D721Med (cell line): ENCODE measurements at places on chromosomes 1 and 21.

DNA sequence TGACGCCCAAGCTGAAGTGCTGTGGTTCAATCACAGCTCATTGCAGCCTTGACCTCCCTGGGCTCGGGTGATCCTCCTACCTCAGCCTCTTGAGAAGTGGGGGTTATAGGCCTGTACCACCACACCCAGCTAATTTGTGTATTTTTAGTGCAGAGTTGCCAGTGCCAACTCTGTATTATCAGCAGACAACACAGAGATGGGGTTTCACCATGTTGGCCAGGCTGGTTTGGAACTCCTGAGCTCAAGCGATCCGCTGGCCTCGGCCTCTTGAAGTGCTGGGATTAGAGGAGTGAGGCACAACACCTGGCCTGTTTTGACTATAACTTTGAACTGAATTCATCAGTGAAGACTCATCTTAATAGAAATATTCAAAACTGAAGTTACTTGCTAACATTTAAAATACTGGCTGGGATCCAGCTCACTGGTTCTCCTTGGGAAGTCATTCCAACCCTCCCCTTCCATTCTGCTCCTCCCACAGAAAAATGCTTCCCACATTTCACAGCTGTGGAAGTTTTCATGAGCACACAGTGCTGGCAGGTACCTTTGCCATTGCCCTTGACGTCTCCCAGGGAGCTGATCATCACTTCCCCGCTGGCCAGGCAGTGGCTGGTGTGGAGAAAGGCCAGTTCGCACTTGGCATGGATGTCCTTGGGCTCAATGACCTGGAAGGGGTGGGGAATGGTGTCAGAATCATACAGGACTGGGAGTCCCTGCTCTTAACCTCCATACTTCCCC is 4.7 kb downstream of the SELENBP1 start:
- DNase-seq: no peak

DNA sequence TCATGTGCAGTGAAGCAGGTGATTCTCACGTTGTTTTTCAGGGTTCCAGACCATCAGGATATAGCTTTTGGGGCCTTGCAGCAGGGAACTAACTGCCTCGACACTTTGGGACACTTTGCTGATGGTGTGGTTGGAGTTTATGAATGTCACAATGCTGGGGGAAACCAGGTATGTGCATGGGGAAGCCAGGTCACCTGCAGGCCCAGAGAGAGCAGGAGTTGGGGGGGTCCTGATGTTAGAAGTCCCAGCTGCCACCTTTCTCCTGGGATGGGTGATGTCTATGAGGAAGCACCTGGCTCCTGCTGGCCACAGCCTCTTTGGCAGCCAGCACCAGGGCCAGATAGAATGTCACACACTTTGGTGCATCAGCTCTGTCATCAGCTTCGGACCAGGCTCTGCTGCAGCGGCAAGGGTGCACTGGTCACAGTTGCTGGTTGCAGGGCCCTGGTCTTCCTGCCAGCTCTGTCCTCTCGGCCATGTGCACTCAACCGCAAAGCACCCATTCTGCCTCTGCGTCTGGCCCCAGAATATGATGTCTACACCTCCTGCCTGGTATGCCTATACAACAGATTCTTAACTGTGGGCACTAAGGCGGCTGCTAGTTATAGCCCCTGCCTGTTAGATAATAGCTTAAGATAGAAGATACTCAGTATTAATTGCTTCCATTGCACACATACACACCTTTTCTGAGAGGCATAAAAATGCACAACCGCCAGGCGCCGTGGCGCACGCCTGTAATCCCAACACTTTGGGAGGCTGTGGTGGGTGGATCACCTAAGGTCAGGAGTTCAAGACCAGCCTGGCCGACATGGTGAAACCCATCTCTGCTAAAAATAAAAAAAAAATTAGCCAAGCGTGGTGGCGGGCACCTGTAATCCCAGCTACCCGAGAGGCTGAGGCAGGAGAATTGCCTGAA is 160.7 kb downstream of the PGBD5 start:
- DNase-seq: no peak

DNA sequence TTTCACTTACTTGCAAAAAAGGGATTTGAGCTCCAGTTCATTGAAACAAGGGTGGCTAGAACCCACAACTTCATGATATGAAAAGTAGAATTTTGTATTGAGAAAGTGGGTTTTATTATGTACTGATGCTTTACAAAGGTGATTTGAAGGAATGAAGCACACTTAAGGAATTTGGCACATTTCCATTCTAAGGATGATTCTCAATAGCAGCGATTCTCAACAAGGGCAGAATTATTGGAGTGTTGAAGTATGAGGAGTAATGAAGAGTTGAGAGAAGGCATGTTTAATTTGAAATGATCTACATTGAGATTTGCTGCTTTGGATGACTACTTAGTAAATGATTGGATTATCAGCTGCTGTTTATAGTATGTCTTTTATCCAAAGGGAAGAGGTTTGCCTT is 54.7 kb downstream of the FNBP1L start:
- no peak for DNase-seq

DNA sequence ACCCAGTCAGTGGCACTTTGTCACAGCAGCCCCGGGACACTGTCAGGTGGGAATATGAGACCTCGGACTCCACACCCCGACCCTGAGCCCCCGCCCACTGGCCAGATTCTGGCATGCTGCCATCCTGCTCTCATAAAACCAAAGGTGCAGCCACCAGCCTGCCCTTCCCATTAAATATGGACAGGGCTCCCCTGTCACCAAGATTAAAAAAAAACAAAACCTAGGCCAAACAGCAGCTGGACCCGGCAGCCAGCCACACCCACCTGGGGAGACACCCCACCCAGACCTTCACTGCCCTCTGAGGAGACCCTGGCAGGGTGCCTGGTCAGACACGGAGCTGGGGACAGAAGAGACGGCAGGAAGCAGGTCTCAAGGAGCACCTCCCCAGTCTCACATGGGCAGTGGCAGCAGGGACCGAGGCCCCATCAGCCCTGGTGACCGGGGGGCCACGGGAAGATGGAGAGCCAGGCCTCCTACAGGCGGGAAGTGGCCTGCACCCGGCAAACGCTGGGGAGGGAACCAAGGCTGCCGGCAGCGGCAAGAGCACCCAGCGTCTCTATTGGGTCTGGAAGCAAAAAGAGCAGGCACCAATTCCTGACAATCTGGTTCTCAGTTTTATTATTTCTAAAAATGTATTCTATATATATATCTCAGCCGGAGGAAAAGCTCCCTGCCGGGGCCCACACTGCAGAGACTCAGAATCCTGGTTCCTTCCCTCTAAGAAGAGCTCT is 61.9 kb downstream of the ACOT7 start:
- DNase-seq: no peak

GRCh38 chr21:36854391-36854790 is 112.1 kb downstream of the HLCS start:
- DNase-seq: peak; percentile 29

- no peak for DNase-seq
Measured at GRCh38 chr1:218350801-218351266, 5.7 kb downstream of the TGFB2 start.

GRCh38 chr1:155226910-155227260 is 18.4 kb downstream of the MTX1 start:
- no peak for DNase-seq

GRCh38 chr21:15195768-15196167 is 131.0 kb upstream of the NRIP1 start:
- DNase-seq: no peak

DNA sequence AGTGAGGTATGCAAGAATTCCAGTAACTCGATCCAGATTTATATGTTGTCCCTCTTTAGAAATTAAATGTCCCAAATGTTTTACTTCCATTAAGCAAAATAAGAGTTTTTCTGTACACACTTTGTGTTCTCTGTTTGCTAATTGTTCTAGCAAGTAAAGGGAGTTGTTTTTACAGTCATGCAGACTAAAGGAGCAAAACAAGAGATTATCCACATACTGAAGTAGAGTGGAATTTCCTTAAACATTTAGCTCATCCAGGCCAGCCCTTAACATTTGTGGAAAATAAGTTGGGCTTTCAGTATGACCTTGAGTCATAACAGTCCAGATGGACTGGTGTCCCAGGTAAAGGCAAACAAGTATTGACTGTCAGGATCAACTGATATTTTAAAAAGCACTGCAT is 44.1 kb upstream of the TINAGL1 start:
- DNase-seq: no peak

- no peak for DNase-seq
Measured at GRCh38 chr1:209710093-209710492, 5.4 kb downstream of the HSD11B1 start.

DNA sequence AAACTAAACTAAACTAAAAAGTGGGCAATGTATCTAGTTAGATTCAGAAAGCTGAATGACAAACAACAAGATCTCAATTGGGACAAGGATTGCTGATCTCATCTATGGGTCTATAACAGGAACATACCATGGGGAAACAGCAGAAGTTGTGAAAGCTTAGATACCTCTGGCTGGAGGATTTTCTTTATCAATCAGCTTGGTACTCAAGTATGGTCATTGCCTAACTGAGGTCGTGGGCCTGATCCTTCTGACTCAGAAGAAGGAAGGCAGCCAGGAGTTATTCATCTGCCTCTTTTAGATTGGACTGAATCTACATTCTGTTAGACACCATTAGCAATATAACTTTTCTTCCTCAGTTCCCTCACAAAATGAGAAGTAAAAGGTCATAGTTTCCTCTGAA is 39.7 kb downstream of the DNTTIP2 start:
- DNase-seq: no peak

GRCh38 chr1:11838349-11839272 is 9.0 kb downstream of the NPPA start:
- peak; percentile 76 for DNase-seq

- no peak for DNase-seq
Measured at GRCh38 chr1:61538228-61538627, 186.7 kb downstream of the TM2D1 start.

DNA sequence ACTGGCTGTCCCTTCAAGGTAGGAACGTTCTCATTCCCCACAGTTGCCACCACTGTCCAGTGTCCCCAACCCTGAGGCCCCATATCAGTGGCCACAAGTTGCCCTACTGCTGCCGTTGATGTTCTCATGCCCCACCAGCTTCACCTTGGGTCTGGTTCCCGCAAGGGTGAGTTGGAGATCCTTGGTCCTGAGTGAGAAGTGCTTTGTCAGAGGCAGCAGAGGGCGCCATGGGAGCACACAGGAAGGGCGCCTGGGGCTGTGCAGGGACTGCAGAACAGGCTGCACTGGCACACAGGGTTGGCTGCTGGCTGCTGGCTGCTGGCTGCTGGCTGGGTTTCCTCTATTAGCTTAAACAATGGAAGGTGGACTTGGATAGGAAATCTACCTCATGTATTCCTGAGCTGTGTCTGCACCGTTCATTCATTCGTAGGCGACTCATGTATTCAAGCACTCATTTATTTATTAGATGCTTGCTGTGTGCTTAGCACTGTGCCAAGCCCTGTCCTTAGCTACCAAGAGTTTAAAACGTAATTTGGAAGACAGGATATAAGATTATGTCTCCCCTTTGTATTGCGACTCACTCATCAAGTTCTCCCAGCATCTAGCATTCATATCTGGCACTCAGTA is 2.1 kb upstream of the S100A9 start:
- no peak for DNase-seq

DNA sequence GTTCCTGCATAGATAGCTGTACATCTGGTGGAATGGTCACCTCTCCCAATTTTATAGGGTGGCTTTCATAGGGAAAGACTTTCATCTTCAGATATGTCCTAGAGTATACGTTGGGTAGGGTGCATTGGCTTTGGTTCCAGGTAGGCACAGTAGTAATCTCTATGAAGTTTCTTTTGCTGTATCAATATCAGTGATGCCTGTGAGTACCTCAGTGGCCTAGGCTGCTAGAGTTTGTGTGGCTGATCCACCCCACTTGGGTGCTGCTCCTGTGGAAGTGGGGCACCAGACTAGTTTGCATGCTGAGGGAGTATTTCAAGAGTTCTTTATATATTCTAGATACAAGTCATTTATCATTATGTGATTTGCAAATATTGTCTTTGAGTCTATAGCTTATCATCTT is 370.5 kb upstream of the VAMP3 start:
- DNase-seq: no peak

- no peak for DNase-seq
Measured at GRCh38 chr1:181335631-181336030, 147.7 kb upstream of the CACNA1E start.

- no peak for DNase-seq
Measured at GRCh38 chr1:29179641-29180184, 2.0 kb downstream of the SRSF4 start.

DNA sequence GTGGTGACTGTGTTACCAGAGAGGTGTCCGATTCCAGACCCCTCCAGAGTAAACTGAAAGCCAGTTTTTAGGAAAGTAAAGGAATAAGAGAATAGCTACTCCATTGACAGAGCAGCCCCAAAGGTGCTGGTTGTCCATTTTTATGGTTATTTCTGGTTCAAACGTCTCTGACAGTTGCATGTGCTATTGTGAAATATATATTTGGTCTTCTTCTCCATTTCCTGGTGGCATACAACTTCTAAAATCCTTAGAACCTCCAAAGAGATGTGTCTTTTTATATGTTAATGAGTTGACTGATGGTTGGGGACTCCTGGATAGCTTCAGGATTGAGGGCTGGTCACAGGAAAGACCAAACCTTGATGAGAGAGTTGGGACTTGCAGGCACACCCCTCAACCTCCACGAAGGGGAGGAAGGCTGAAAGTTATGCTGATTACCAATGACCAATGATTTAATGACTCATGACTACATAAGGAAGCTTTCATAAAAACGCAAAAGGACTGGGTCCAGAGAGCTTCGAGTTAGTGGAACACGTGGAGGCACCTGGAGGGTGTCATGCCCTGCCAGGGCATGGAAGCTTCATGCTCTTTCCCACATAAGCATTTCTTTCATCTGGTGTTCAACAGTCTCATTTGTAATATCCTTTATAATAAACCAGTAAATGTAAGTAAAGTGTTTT is 100.7 kb downstream of the SLC16A1 start:
- no peak for DNase-seq

DNA sequence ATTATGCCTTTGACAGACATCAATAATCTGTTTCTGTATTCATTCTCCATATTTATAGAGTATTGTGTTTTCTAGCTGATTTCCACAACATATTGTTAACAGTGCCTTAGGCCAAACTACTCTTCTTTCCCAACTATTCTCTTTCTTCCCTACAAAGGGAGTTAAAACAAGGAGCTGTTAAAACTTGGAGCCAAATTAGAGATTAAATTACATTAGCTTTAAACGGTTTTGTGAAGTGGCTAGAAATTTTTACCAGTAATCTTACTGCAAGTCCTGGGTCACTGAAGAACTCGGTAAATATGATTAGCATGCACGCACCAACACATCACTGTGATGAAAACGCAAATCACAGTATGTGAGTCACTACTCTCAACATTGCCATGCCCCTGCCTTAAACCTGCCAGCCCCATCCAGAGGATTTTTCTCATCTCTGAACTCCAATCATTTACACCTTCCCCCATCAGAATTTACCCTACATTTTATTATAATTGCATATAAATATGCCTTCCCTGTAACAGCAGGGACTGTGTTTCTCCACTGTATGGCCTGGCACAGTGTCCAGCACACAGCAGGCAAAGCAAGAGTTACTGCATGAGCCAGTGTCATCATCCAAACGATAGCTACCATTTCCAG is 1.5 kb upstream of the PRDX6 start:
- no peak for DNase-seq

- no peak for DNase-seq
Measured at GRCh38 chr1:59506952-59507351, 210.1 kb downstream of the FGGY start.
